Stomach (tissue), 19 donors: ENCODE measurements at places on chromosomes 1 and 21. TPM values are rescaled to one million over a fixed set of nuclear protein-coding genes. Genes with fewer than 3 reads are reported as not detected.

The RNF187 gene
- 16.2 TPM for total RNA-seq

The ACTN2 gene
- total RNA-seq = 6.4 TPM

The HES5 gene
- not detected for total RNA-seq

- peak; percentile 49 for DNase-seq
- H3K27me3 ChIP-seq = no peaks in the 10 kb centered on the region
- no peak overlapping the region for H3K4me3 ChIP-seq
- peak overlapping the region; percentile 12 for H3K27ac ChIP-seq
Measured at GRCh38 chr1:109060707-109061106, 15.1 kb downstream of the TAF13 start.

- no peak for DNase-seq
- no peaks in the 10 kb centered on the region for H3K36me3 ChIP-seq
- H3K27me3 ChIP-seq = no peaks in the 10 kb centered on the region
- no peak overlapping the region for H3K27ac ChIP-seq
- no peak overlapping the region for H3K4me3 ChIP-seq
Measured at GRCh38 chr21:36646011-36646410, 52.9 kb upstream of the SIM2 start.
